ENCODE measurements at places on chromosomes 13 and 19. TPM values are rescaled to one million over a fixed set of nuclear protein-coding genes. Genes with fewer than 3 reads are reported as not detected.

Gene CLEC4G
- 0.83 TPM for total RNA-seq

Gene FXYD1
- total RNA-seq: 94.0 TPM

Gene CALR3
- not detected for total RNA-seq

Gene DAND5
- total RNA-seq: 0.26 TPM

Gene FCER2
- total RNA-seq: 0.86 TPM

Gene CGB5
- not detected for total RNA-seq

Gene KLK7
- total RNA-seq: 0.14 TPM

Measured in mucosa of gallbladder (tissue), 1 donor.